H9 (cell line): ENCODE measurements at places on chromosomes 3 and 15. TPM values are rescaled to one million over a fixed set of nuclear protein-coding genes. Genes with fewer than 3 reads are reported as not detected.

The FRMD5 gene
- total RNA-seq, result 3.8 and 3.9 TPM in 2 replicates

- H3K4me3 ChIP-seq, result no peak overlapping the region
- H3K4me1 ChIP-seq, result no peaks in the 10 kb centered on the region
- no peak for DNase-seq
- H3K36me3 ChIP-seq, result peaks cover 3% of the 10 kb centered on the region; the same call in 1 of the 3 replicates
- no peak overlapping the region for H3K27ac ChIP-seq
These were observed 57.6 kb downstream of the SSR3 start for GRCh38 chr3:156497326-156497725.

The ACAN gene
- 0.50 and 0.53 TPM in 2 replicates for total RNA-seq

GRCh38 chr15:40891138-40891537 is 3.1 kb upstream of the VPS18 start:
- peaks cover 8% of the 10 kb centered on the region for H3K36me3 ChIP-seq
- no peak overlapping the region for H3K27ac ChIP-seq
- H3K27me3 ChIP-seq, result no peaks in the 10 kb centered on the region
- no peak overlapping the region for H3K4me3 ChIP-seq
- DNase-seq, result no peak

The CYP1A2 gene
- not detected in 2 replicates for total RNA-seq

The DUOXA1 gene
- total RNA-seq, result 1.2 and 1.3 TPM in 2 replicates
